ENCODE measurements at places on chromosomes 12 and 14.

GRCh38 chr12:92134638-92135274 is 10.9 kb downstream of the BTG1 start:
- DNase-seq = no peak

GRCh38 chr14:91094772-91095171 is 19.1 kb upstream of the DGLUCY start:
- no peak for DNase-seq

- no peak for DNase-seq
Measured at GRCh38 chr12:62588916-62589315, 122.3 kb downstream of the MON2 start.

- no peak for DNase-seq
Measured at GRCh38 chr12:28879379-28879778, 269.7 kb upstream of the FAR2 start.

DNA sequence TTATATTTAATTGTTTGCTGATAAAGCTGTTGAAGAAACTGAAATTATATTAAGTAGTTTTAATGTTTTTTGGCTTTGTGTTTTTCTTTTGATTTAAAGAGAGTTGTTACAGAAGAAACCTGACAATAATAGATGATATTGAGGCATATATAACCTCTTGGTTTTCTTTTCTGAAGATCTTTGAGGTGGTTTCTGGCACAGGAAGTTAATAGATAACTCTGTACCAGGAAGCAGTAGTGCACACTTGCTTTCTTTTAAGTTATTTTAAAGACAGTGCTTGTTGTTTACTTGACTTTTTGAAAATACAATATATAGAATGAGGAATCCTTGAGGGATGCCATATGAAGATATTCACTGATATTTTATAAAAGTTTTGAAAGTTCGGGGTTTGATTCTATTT is 209.0 kb upstream of the FBXO33 start:
- no peak for DNase-seq

GRCh38 chr12:27555925-27556778 is 32.1 kb downstream of the PPFIBP1 start:
- no peak for DNase-seq

- no peak for DNase-seq
Measured at GRCh38 chr14:82190742-82191141, 657.1 kb upstream of the SEL1L start.

GRCh38 chr12:11657511-11657910 is 8.0 kb downstream of the ETV6 start:
- DNase-seq = no peak

GRCh38 chr14:53567236-53567780 is 389.3 kb downstream of the BMP4 start:
- no peak for DNase-seq

- no peak for DNase-seq
Measured at GRCh38 chr12:59344224-59344623, 251.6 kb upstream of the SLC16A7 start.

DNA sequence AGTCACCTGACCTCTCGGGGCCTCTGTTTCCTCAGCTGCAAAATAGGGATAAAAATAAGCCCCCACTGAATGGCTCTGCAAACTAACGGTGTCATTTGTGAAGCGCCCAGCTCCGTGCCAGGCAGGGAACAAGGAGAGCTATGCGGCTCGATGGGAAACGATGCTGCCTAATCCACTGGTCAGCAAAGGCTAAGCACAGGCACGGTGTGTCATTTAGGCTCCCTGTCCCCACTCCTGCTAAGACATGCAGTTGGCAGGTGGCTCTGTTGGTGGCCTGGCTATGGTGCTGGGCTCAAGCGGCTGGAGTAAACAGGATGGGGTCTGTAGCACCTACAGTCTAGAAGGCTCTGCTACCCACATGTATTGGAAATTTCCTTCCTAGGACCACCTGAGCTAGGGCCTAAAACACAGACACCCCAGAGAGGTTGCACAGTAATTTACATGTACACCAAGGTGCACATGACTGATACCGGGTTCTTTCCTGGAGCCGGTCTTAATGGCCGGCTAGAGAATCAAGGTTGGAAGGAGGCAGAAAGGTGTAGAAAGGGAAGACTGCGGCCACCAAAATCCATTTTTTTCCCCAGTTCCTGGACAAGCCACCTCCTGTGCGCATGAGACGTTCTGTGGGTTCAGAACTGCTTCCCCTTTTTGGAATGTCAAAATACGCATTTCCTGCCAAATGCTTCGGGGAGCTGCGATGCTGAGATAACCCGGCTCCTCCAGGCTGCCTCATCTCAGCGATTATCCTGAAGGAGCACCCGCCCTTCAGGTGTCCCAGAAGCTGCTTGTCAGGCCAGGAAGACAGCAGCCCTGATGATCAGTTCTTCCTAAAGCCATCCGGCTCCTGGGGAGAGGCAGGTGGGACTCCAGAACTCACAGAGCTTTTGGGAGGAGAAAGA is 1.0 kb downstream of the CACNA2D4 start:
- DNase-seq = no peak

GRCh38 chr12:89051065-89051677 is 301.1 kb downstream of the DUSP6 start:
- peak; percentile 21 for DNase-seq

DNA sequence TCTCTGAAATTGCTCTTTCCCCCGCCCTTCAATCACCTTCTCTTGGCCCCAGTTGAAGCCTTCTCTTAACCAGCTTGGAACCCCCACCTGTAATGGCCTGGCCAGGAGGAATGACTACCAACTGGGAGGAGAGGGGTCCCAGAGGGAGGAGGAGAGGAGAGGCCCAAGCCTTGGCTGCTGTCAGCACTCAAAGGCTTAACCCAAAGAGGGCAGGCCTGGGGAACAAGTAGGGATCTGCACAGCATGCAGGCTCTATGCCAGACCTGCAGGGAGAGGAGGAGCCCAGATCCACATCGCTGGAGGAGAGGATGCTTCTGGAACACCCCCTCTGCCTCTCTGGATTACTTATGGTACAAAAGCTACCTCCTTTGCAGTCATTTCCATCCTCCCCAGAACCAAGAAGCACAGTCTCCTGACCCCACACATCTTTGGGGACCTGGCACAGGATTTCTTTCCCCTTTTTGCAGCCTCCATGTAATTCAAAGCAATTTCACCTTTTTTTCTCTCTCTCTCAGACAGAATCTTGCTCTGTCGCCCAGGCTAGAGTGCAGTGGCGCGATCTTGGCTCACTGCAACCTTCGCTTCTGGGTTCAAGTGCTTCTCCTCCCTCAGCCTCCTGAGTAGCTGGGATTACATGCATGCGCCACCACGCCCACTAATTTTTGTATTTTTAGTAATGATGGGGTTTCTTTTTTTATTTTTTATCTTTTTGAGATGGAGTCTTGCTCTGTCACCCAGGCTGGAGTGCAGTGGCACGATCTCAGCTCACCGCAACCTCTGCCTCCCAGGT is 6.2 kb downstream of the RARG start:
- no peak for DNase-seq

- DNase-seq = peak; percentile 98
Measured at GRCh38 chr12:54352022-54352531, 12.2 kb downstream of the GPR84 start.

DNA sequence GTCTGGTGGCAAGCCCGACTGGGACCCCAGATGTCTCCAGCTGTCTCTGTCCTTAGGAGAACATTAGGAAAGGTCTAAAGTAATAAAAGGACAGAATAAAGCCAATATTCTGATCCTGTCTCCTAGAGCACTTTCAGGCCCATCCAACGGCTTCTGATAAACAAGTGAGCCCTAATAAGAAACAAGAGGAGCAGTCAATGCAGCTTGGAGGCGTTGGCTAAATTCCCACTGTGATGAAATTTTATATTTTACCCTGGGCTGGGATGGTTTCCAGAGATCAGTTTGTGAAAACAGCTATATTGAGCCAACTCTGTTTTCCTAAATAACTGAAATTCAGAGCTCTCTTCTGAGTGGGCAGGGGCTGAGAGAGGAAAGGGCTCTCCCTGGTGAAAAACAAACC is 55.5 kb upstream of the SRRM4 start:
- DNase-seq = no peak

DNA sequence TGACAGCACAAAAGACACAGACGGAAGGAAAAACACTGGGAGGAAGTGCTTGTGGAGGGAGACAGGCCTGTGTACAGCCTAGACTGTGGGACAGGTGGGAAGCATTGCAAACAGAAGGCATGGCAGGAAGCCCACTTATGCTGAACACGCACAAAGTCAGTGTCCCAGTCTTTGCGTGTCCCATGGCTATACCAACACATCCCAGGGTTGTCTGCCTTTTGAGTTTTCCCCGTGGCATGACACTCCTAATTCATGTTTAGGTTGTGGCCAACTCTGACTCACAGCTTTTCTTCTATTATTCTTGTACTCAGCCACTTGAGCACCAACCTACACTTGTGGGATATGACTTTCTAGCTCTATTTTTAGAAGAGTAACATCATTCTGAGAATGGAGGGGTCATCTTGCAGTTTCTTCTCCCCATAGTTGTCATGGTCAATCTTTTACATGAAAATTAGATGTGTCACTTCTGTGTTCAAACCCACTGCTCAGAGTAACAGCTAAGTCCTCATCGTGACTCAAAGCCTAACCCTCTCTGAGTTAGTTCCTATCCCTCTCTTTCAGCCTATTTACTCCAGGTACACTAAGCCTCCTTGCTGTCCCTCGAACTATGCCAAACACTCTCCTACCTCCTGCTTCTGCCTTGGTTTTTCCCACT is 27.5 kb upstream of the JPH4 start:
- no peak for DNase-seq

- no peak for DNase-seq
Measured at GRCh38 chr14:51784466-51784865, 75.9 kb upstream of the GNG2 start.

DNA sequence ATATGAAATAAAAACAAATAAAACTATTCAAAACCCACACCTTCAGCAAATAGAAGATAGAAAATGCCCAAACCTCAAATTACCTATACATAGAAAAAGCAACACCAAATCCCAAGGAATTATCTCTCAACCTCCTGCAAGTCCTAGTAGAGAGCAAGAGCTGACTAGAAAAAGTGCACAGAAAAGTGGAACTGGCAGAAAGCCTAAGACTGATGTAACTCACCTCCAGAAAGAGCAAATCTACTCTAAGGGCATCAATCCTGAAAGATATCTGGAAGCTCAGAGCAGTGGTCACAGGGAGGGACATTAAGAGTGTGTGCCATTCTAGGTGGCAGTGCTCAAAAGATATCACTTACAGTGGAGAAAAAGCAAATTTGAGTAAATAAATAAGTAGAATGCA is 62.1 kb upstream of the PLEKHG7 start:
- DNase-seq = no peak

Data from NCI-H1092 (cell line).